Activated naive CD4-positive, alpha-beta T cell treated with Interleukin-2 at 50 U/mL for 16 hours (primary cell): ENCODE measurements at places on chromosomes 16 and 17.

GRCh38 chr16:15686287-15686686 is 36.2 kb downstream of the NDE1 start:
- DNase-seq: no peak

- no peak for DNase-seq
Observed at GRCh38 chr16:69095193-69095592, 10.3 kb upstream of the HAS3 start.

DNA sequence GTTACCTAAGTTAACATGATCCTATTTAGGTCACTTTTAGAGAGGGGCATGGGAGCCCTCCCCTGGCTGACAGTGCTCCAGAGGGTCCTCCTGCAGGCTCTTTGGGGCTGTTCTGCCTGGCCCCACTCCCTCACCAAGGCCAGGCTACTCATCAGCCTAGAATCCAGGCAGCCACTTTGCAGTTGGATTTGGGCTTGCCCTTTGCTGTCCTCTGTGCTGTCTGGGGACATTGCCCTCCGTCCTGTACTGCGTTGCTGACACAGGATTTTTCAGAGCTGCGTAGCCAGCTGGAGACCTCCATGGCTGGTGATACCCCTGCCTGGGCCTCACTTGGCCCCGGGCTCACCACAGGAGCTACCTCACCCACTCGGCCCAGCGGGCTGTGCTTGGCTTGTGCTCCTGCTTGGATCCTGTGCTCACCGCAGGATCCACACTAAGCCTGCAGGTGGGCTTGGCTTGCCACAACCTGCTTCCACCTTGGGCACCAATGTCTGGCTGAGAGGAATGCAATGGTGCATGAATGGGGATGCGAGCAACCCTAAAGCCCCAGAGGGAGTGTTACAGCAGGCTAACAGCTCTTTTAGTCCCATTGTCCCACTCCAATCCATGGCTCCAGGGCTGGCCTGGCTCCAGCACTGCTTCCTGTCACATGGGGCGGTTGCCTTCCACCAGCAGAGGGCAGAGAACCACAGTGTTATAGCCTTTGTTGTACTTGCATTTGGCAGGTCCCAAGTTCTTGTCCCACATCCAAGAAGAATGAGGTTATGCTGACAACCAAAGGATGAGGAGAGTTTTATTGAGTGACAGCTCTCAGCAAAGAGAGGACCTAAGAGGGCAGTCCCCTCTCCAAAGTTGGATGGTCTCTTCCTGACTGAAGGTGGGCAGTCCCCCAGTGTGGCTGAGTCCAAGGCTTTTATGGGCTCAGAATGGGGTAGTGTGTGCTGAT is 21.5 kb downstream of the CCL4 start:
- DNase-seq: no peak

DNA sequence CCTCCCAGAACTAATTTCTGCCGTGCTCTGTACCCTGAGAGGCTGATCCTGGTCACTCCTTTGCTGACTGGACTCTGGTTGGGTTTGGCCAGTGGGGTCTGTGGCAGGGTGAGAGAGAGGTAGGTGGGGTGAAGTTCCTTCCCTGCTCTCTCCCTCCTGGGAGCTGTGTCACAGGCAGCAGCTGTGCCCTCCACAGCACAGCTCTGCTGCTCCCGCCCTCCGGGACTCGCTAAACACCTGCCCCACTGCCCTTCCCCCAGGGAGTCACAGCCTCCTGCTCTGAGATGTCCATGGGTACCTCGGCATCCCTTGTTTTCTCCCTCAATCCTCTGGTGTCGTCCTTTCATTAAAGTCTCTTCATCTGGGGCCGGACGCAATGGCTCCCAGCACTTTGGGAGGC is 66.4 kb downstream of the SRCIN1 start:
- no peak for DNase-seq

GRCh38 chr16:87407511-87408112 is 15.5 kb downstream of the MAP1LC3B start:
- DNase-seq: peak; percentile 4

GRCh38 chr16:79012671-79013434 is 587.7 kb downstream of the MAF start:
- DNase-seq: no peak

DNA sequence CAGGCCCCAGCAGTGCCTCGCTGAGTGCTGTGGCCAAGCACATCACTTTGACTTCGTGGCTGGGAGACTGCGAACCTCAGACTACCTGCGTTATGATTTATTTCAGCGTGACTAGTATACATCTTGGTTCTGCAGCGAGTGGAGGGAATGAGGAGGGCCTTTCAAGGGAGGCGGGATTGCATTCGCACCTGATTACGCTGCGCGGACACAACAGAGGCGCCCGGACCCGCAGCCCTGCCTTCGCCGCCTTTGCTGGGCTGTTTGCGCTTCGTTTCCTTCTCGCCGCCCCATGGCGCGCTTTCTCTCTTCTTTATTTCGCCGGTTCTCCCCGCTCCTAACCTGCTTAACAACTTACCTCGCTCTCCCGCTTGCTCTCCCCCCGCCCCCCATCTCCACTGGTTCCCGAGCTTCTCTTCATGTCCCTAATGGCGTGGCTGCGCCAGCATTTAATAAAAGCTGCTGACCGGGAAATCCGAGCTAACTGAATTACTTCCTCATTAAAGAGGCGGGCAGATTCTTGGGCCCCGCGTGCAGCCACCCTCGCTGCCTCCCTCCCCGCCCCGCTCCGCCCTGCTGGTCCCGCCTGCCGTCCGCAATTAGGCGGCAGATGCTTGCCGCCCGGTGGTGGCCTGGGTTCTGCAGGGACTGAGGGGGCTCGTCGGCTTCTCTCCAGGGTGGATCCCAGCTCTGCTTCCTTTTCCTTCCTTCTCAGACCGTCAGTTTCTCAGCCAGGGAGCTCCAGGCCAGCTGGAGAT is 257.6 kb upstream of the SDK2 start:
- DNase-seq: peak; percentile 6

GRCh38 chr17:2423271-2423670 is 22.4 kb upstream of the MNT start:
- no peak for DNase-seq

GRCh38 chr17:81712468-81713003 is 452 bp downstream of the SLC25A10 start:
- peak; percentile 25 for DNase-seq

GRCh38 chr16:12901204-12901596 is 198 bp upstream of the SHISA9 start:
- DNase-seq: no peak

DNA sequence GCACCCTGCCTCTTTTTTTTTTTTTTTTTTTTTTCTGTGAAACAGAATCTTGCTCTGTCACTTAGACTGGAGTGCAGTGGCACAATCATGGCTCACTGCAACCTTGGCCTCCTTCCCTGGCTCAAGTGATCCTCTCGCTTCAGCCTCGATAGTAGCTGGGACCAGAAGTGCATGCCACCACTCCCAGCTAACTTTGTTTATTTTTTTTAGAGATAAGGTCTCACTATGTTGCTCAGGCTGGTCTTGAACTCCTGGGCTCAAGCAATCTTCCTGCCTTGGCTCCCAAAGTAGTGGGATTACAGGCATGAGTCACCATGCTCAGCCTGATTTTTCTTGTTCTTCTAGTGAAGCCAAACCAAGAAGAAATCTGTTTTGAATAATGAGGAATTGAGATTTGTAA is 25.0 kb downstream of the CDK12 start:
- no peak for DNase-seq

GRCh38 chr16:80627108-80627507 is 86.3 kb downstream of the DYNLRB2 start:
- no peak for DNase-seq

DNA sequence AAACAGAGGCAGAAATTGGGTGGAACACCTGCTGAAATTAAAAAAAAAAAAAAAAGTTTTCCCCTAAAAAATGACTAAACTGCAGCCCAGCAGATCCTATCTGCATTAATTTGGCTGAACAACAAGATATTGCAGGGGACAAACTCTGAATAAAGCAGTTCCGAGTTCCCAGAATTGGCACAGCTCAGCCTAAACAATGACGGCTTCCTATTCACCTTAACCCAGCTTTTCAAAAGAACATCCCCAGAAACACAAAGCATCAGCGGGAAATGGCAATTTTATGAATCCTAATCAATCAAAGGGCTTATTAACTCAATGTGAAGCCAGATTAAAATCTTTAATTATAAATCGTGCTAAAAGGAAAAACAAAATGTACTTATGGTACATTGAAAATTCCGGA is 497.8 kb upstream of the ZFHX3 start:
- no peak for DNase-seq

GRCh38 chr17:32689348-32689747 is 187.6 kb downstream of the MYO1D start:
- DNase-seq: no peak

DNA sequence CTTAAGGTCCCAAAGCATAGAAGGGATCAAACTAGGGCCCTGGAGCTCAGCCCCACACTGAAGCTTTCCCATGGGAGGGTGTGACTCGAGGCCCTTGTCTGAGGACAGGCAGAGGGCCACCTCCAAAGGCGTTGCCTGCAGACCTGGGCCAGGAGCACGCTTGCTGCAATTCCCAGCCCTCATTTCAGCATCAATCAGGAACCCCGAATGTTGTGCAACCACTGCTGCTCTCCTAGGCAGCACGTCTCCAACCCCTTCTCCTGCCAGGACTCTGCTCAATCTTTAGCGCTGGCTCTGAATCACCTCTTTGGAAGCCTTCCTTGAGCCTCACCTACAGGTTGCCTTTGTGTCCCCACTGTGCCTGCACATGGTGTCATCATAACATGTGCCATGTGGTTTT is 14.0 kb upstream of the ATP2C2 start:
- DNase-seq: no peak

DNA sequence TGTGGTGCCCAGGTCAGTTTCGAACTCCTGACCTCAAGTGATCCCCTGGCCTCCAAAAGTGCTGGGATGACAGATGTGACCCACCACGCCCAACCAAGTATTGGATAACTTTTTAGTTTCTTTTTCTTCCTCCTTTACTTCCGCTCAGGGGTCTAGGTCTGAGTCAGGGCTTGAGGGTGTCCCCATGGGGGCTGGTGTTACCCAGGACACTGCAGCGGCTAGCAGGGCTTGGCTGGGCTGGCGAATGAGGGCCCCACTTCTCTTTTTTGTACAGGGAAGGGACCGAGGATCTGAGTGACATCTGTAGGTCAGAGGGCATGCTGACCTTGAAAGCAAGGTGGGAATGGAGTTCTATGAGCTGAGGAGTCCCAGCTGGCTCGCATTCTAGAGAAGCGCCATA is 24.9 kb downstream of the RAB11FIP3 start:
- no peak for DNase-seq

GRCh38 chr16:30958175-30959079 is 873 bp downstream of the SETD1A start:
- DNase-seq: no peak

GRCh38 chr17:410543-411401 is 58.2 kb upstream of the RPH3AL start:
- DNase-seq: peak; percentile 52

GRCh38 chr16:67419931-67420330 is 3.7 kb upstream of the ZDHHC1 start:
- DNase-seq: no peak

DNA sequence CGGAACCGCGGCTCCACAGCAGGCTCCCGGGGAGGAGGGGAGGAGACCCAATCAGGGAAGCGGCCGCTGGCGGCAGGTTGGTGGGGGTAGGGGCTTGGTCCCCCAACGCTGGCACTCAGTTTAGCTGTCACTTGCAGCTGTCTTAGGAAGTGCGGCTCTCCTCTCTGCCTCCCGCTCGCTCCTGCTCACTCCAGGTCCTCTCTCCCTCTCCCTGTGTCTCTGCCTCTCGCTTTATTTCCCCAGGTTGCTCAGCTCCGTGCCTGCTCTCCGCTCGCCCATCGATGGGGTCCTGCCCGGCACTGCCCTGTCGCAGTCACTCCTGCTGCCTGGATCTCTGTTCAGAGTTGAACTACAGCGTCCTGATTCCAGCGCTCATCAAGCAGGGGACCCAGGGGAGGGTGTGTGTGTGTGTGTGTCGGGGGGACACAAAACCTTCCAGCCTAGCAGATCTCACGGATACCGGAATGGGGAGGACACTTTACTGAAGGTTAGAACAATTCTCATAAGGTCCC is 145.6 kb downstream of the ENGASE start:
- no peak for DNase-seq

- DNase-seq: peak; percentile 64
Observed at GRCh38 chr17:76246080-76247066, 6.1 kb upstream of the RNF157 start.

- DNase-seq: no peak
Observed at GRCh38 chr17:67617304-67617899, 100.3 kb upstream of the NOL11 start.
